ENCODE measurements at places on chromosomes 3 and 15. TPM values are rescaled to one million over a fixed set of nuclear protein-coding genes. Genes with fewer than 3 reads are reported as not detected.

Gene SNRPN
- total RNA-seq = 41.7 TPM

- no peak for DNase-seq
Observed at GRCh38 chr15:51853998-51854397, 24.5 kb downstream of the TMOD3 start.

DNA sequence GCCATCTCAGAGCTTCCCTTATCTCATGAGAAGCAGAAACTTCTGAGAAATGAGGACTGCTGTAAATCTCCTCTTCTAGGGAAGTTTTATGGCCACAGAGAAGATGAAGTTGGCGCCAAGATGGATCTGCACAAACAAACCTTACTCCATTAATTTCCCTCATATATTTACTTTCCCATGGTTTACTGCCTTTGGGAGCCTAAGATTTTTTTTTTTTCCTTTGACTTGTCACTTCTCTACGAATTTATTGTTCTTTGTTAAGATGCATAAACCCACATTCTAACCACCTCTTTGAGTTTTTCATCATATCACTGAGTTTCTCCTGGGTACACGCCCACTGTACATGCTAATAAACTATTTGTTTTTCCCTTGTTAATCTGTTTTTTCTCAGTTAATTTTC lies 21.5 kb upstream of the NPTN start:
- DNase-seq = no peak

DNA sequence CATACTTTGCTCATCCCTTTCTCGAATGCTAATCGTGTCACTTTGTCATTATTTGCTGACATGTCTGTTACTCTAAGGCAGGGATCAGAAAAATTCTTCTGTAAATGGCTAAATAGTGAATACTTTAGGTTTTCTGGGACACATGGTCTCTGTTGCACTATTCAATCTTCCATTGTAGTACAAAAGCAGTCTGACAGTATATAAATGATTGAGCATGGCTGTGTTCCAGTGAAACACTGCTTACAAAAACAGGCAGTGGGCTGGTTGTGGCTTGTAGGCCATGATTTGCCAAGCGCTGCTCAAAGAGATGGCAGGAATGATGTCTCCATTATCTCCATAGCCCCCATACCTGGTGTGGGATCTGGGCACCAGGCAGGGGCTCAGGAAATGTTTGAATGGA lies 45.6 kb downstream of the TMEM266 start:
- DNase-seq = no peak

DNA sequence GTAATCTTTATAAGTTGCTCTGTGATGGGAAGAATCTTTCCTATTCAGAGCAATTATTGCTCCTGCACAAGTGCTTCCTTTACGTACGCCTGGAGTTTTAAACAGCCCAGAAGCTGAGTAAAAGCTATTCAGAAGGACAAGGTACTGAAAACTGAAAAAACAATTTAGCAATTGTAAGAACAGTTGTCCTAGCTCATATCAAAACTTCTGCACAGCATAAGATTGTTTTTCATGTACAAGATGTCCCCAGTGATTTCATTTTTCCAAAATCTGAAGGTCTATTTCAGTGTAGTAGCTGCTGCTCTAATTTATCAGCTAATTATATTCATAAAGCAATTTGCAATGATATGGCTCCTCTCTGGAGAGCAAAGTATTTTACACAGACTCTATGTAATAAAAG lies 23.7 kb downstream of the KCNAB1 start:
- no peak for DNase-seq

GRCh38 chr3:16247282-16248061 lies 17.3 kb downstream of the DPH3 start:
- DNase-seq = peak; percentile 90

DNA sequence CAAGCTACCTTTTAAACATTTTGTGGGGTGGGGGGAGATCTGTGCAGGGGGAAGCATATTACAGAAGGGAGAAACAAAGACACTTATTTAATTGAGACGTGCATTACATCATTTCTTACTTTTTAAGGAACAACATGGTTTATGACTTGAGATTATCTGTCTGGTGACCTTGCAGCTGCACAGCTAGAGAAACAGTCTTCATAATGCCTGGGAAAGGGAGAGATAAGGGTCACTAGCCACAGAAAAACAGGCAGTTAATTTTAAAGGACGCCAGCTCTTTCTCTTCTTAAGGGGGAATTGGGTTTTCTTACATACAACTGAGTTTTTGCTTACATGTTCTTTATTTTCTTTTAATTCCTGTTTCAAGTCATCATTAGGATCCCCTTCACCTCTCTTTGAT lies 147.9 kb downstream of the SST start:
- DNase-seq = no peak

- no peak for DNase-seq
Observed at GRCh38 chr3:15354485-15354884, 22.1 kb upstream of the SH3BP5 start.
